ENCODE measurements at places on chromosomes 6 and 20.

DNA sequence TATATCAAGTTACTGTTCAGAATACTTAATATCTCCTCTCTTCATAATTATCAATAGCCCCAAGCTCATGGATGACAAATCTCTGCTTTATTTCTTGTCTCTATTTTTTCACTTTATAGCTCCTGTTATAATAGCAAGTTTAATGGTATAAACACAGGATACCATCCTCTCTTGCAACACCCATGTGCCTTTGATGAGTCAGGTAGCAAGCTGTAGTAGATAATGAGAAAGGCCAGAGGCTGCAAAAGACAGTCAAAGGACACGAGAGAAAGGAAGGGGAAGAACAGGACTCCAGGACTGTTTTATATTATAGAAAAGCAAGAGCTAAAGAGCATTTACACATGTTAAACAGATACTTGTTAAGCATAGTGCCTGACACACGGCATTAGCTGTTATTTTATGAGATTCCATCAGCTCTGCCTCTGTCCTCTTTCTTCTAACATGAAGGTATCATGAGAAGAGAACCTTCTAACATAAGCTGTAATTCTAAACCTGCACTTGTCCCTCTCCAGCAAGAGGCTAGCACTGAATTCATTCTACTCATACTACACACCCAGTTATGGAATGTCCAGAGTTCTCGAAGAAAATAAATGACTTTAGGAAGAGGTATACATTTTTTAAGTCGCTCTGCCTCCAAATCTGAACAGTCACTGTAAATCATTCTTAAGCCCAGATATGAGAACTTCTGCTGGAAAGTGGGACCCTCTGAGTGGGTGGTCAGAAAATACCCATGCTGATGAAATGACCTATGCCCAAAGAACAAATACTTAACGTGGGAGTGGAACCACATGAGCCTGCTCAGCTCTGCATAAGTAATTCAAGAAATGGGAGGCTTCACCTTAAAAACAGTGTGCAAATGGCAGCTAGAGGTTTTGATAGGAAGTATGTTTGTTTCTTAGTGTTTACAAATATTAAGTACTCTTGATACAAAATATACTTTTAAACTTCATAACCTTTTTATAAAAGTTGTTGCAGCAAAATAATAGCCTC is 45.0 kb downstream of the NT5E start:
- no peak for DNase-seq

DNA sequence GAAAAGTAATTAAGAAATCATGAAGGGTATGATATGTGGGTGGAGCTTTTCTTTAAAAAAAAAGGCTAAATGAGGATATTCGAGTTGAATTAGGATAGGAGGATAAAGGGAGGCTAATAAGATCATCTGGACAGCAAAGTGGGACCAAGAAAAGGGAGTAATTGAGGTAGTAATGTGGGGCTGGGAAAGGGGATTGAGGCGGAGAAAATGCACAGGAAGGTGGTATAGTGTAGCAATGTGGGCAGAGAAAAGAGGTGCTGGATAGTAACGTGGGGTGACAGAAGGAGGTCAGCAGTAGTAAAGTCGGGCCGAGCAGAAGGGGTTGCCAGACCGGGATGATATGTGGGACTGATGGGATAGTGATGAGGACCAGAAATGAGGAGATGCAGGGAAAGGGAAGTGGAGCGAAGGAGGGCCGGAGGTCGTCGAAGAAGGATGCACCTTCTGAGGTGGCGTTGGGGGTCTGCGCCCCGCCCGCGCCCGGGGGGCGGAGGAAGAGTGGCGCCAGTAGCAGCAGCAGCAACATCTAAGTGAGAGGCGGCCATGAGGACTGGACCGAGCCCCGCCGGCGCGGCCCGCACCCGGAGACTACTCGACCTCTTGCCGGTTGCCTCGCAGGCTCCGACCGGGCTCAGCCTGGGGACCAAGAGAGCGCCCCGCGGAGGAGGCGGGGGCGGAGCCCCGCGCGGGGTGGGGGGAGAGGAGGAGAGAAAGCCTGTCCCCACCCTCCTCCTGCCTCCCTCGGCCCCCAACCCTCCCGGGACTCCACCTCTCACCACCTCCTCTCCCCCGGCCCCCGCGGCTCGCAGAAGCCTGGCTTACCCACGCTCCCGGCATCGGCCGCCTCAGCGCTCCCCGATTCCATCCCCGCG is 887 bp downstream of the GABBR1 start:
- no peak for DNase-seq

DNA sequence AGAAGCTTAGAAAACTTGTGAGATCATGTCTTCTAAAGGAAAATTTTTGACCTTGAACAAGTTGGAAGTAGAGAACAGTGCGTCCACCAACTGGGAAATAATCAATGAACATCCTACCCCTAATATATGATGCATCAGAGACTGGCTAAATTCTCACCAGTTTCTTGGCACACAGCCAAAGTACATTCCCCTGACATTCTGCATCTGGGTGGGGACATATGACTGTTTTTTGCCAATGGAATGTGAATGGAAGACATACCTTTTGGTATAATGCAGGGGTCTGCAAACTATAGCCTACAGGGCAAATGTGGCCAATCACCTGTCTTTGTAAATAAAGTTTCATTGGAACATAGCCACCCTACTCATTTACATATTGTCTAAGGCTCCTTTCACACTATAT is 84.7 kb downstream of the HAO1 start:
- DNase-seq = no peak

GRCh38 chr6:19736066-19736465 is 101.1 kb upstream of the ID4 start:
- no peak for DNase-seq

DNA sequence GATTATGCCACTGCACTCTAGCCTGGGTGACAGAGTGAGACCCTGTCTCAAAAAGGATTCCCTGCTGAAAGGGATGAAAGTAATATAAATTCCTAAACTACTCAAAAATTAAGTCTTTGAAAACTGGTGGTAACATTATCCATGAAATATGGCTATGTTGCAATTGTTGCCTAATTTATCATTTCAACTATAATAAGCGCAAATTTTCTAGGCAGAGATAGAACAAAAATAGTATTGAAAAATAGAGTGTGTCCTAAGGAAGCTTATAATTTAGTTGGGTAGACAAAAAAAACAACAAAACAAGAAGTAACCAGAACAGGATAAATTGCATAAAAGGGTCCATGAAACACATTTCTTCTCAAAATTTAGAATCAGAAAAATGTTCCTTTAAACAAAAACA is 68.0 kb downstream of the FKBP5 start:
- no peak for DNase-seq

GRCh38 chr6:47414423-47415167 is 63.0 kb upstream of the CD2AP start:
- no peak for DNase-seq

- DNase-seq = no peak
Measured at GRCh38 chr20:51803148-51803854, 980 bp upstream of the SALL4 start.

- no peak for DNase-seq
Measured at GRCh38 chr6:83221889-83222479, 28.8 kb downstream of the RWDD2A start.

- DNase-seq = no peak
Measured at GRCh38 chr6:103826209-103826608, 1033.5 kb downstream of the HACE1 start.

- DNase-seq = no peak
Measured at GRCh38 chr6:105550955-105551620, 148.2 kb upstream of the PREP start.

DNA sequence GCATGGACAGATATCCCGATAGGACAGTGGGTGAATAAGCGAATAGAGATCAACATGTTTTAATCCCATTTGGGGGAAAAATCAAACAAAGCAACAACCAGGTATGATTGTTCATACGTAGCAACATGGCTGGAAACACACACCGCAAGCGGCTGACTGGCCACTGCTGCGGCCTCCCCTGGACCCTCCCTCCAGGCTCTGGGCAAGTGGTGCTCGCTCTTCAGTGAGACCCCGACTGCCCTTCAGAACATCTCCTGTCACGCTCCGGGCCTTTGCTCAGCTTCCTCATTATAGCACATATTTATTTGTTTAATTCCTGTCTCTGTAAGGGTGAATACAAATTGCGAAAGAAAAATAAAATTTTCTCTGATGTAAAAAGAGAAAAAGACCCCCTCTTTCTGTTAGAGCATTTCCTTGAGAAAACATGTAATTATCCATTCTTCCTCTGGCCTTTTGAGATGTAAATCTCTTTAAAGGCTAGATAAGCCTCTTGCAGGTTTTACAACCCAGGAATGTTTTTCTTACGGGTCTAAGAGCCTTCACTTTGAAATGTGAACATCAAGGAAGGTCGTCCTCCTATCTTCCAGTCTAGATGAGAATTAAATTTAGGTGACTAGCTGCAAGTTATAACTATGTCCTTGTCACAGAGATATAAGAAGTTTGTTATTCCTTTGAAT is 11.0 kb upstream of the FAM210B start:
- DNase-seq = no peak

DNA sequence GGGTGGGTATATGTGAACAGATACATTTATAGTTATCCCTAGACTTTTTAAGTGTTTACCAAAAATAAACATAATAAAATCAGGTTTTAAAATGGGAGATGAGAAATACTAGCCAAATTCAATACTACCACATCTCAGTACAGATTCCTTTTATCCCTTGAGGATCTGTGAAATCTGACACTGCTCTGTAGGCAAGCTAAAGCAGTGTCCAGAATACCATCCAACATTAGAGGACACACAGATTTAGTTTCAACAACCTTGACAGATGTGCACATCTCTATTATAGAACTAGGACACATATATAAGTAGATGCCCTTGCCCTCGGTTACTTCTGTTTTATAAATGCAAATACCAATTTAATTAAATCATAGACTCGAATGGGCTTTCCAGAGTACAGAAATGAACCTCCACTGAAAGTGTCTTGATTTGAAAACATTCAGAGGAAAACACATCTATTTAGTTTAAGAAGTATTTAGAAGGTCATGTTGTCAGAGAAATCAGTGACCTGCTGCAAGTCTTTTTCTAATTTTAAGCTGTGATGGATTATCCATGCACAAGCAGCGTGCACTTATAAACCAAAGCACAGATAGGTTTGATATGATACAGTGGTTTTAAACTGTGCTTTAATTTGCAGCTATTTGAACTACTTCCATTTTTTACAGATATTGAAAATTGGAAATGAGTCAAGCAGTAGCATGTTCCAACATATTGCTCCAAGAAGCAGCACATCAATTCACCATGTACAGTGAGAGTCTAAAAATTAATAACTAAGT is 156.3 kb upstream of the EPHA7 start:
- no peak for DNase-seq

DNA sequence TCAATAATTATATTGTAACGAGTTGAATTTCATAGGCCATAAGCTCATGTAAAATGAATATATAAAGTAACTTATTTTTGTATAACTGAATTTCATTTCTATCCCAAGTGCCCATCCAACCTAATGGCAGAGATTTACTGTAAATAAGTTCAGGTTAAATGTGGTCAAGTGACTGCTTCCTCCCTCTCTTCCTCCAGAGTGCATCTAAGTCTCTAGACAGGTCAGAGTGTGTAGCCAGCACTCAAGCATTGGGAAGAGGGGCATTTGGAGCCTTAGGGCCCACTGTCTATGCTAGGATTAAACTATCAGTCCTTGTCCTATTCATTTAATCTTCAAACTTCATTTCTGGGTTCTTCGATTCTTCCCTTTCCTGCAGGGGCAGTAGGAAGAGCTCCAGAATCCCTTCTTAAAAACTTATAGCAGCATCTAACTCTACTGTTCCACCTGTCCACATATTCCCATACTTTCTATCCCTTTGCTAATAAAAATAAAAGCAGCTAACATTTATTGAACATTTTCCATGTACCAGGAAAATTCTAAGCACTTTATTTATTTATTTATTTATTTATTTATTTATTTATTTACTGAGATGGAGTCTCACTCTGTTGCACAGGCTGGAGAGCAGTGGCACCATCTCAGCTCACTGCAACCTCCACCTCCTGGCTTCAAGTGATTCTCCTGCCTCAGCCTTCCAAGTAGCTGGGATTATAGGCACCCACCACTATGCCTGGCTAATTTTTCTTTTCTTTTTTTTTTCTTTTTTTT is 36.1 kb upstream of the TOP1 start:
- DNase-seq = no peak

- no peak for DNase-seq
Measured at GRCh38 chr6:56642366-56643261, at the start of gene DST. Gene DST (minus strand): TSS chr6:56642889.

GRCh38 chr20:21096321-21097043 is 9.7 kb downstream of the LINC00237 start:
- no peak for DNase-seq

DNA sequence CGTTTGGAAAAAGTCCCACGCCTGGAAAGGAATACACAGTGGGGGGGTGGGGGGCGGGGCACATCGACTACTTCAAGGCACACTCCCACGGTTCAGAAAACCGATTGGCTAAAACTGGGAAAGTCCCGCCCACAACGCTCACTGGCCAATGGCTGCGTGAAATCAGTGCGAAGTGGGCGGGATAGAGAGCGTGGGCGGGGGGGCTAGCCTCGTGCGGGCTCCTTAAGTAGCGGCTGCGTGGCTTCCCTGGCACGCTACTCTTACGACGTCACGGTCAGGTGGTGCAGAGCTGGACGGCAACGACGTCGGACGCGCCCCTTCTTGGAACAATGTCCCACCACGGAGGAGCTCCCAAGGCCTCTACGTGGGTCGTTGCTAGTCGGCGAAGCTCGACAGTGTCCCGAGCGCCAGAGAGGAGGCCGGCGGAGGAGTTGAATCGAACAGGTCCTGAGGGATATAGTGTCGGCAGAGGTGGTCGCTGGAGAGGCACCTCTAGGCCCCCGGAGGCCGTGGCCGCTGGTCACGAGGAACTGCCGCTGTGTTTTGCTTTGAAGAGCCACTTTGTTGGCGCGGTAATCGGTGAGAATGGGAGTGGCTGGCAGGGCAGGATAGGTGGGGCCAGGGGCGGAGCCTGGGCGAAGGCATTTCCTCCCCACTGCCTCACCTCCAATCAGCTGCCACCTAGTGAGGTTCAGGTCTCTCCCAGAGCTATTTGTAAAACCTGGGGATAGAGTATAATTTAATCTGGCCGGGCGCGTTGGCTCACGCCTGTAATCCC is at the start of gene DDX43:
Gene DDX43, plus strand, starts transcription at position 252 of the 778 bp plus-strand sequence. Its CDS starts 78 bp downstream, at position 330.
- DNase-seq = no peak

DNA sequence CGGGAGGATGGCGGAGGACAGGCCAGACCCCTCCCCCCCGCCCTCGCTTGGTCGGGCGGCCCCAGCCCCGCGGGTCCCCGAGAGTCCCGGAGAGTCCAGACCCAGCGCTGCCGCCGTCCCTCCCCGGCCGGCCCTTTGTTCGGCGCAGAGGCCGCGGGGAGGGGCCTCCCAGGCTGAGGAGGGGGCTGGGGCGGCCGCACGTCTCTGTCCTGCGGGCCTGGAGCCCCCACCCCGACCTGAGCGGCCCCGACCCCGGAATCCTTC is 806 bp downstream of the KCNQ2 start:
- no peak for DNase-seq

Measured in activated CD4-positive, alpha-beta T cell treated with anti-CD3 and anti-CD28 coated beads, Interleukin-2, amount 50 U/mL, for 24 hours (primary cell).